Stimulated activated CD8-positive, alpha-beta memory T cell treated with anti-CD3 and anti-CD28 coated beads, Interleukin-7, amount 100 ng/mL, for 1 hour (primary cell): ENCODE measurements at places on chromosomes 13 and 19.

DNA sequence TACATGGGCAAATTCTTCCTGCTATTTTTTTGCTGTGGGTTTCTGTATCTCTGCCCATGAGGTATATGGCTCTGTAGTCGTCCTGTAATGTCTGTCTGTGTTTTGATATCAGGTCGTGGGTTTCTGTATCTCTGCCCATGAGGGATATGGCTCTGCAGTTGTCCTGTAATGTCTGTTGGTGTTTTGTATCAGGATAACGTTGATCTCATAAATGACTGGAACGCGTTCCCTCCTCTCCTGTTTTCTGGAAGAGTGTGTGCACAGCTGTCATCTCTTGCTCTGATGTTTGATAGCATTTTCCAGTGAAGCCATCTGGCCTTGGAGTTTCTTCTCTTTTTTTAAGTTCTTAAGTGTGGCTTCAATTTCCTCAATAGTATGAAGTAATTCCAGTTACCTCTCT, 57.2 kb downstream of the SOX1 start:
- DNase-seq: no peak

GRCh38 chr13:113186061-113186900, 22.2 kb downstream of the PCID2 start:
- no peak for DNase-seq

GRCh38 chr19:6248844-6249243, 30.9 kb downstream of the MLLT1 start:
- DNase-seq: no peak

GRCh38 chr19:33809960-33810359, 13.3 kb downstream of the KCTD15 start:
- DNase-seq: no peak

GRCh38 chr13:110561344-110562035, at the start of gene RAB20:
Gene RAB20, minus strand, starts transcription at chr13:110561722. Its CDS starts 203 bp downstream, at chr13:110561519.
- peak; percentile 30 for DNase-seq

GRCh38 chr13:34567597-34567996, 374.5 kb upstream of the NBEA start:
- no peak for DNase-seq

DNA sequence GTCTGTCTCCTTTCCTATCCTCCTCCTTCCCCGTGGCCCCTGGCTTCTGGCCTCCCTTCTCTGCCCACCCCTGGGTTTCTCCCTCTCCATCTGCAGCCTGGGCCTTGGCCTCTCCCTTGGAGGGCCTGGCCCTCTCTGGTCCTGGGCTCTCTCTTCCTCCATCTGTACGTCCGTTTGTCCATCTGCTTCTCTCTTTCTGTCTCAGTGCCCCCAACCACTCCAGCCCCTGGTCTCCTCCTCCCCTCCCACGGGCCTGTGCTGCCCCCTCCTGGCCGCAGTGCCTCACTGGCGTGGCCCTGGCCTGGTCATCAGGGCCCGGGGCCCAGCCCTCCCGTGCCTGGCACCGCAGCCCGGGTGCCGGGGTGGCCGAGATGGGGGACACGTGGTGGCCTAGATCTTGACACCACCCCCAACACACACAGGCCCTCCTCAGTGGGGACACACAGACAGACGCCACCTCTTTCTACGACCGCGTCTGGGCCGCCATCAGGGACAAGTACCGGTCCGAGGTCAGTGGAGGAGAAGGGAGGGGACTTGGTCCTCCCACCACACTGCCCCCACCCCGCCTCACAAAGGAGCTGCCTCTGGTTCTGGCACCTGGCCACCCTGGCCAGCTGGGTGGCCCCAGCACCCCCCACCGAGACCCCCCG, 11.3 kb downstream of the PRKCSH start:
- DNase-seq: peak; percentile 34

- no peak for DNase-seq
Measured at GRCh38 chr13:99237981-99238662, 20.1 kb downstream of the GPR18 start.
